ENCODE measurements at places on chromosomes 1 and 21.

DNA sequence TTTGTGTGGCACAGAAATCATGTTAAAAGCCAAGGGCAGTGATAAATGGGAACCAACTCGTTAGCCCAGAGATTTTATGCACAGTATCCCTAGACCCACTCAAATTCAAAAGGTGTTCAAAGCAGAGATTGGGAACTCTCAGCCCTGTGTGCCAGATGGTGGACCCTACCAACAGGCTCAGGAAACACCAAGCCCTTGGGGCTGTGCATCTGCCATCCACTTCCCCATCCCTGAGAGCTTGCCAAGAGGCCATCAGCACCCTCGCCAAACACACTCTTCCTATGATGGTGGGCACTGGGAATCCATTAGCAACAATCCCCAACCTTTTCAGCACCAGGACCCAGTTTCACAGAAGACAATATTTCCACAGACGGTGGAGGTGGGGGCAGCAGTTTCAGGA is 194.2 kb upstream of the NFIA start:
- no peak for DNase-seq

DNA sequence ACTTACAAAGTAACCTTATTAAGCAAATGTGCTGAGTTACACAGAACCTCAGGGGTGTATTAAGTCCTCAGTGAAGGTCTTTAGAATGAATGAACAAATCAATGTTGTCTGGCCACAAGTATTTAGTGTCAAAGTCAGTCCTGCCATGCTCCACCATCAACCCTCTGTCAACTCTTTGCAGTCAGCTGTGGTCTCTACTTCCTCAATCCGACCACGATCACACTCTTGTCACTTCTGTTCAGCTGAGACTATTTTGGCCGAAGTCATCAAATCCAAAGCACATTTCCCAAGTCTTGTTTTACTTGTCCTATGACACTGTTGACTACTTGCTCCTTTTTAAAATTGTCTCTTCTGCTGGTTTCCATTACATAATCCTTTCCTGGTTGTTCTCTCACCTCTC is 173.5 kb downstream of the ST6GALNAC5 start:
- no peak for DNase-seq

GRCh38 chr1:166176416-166176815 is 9.6 kb upstream of the FAM78B start:
- DNase-seq: no peak

GRCh38 chr1:114040273-114041015 is 61.2 kb downstream of the OLFML3 start:
- no peak for DNase-seq

- DNase-seq: no peak
Measured at GRCh38 chr21:42316891-42317290, 1.7 kb upstream of the TFF3 start.

- no peak for DNase-seq
Measured at GRCh38 chr1:54305906-54306514, 100.2 kb downstream of the SSBP3 start.
